ENCODE measurements at places on chromosomes 4 and X. TPM values are rescaled to one million over a fixed set of nuclear protein-coding genes. Genes with fewer than 3 reads are reported as not detected.

- peak; percentile 90 for DNase-seq
These were observed 541.4 kb upstream of the BOD1L1 start for GRCh38 chr4:14168919-14169318.

GRCh38 chrX:140040386-140040785 lies 75.1 kb upstream of the CXorf66 start:
- DNase-seq = peak; percentile 80

GRCh38 chr4:53931461-53931961 lies 132.9 kb downstream of the CHIC2 start:
- DNase-seq = no peak

ANKRD17 gene
- total RNA-seq = 25.4 TPM

JADE1 gene
- 13.7 TPM for total RNA-seq

SFRP2 gene
- 10.5 TPM for total RNA-seq

HSFX2 gene
- total RNA-seq = 0.96 TPM

FHIP1A gene
- 0.36 TPM for total RNA-seq

Measured in RPMI7951 (cell line).